Spleen (tissue), 13 donors: ENCODE measurements at places on chromosomes 3 and 15. TPM values are rescaled to one million over a fixed set of nuclear protein-coding genes. Genes with fewer than 3 reads are reported as not detected.
A peak's percentile ranks its signal among the peaks of the same experiment; 100 is the strongest.

GRCh38 chr3:156626104-156626503 is 48.3 kb upstream of the TIPARP start:
- DNase-seq, result no peak
- no peaks in the 10 kb centered on the region for H3K36me3 ChIP-seq
- no peaks in the 10 kb centered on the region for H3K27me3 ChIP-seq

Gene UROC1
- not detected for total RNA-seq

- H3K4me1 ChIP-seq, result no peaks in the 10 kb centered on the region
- no peaks in the 10 kb centered on the region for H3K27me3 ChIP-seq
- no peaks in the 10 kb centered on the region for H3K36me3 ChIP-seq
- DNase-seq, result no peak
- no peak overlapping the region for H3K27ac ChIP-seq
Measured at GRCh38 chr3:167394003-167394402, 13.9 kb upstream of the ZBBX start.

DNA sequence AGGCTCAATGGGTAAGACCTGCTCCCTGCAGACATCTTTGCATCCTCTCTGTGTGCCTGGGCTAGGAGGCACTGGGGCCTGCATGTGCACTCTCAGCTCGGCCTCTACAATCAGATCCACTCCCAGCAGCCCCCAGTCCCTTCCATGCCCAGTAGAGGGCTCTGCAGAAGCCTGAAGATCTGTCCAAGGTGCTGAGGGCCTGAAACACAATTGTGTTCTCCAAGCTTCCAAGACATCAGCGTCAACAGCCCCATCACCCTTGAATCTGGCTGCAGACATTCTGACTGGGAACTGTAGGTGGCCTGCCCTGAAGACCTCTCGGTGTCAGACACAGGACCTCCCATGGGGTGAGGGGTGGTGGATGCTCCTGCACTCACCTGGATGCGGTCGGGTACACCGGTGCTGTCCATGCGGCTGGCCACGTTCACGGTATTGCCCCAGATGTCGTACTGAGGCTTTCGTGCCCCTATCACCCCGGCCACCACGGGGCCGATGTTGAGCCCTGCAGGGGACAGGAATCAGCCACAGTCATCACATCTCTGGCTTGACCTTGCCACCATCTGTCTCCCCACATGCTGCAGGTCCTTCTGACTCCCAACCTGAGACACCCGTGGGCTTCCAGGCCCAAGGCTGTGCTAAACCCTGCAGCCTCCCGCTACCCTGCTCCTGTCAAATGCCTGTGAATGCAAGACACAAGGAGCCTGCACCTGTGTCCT is 84.7 kb downstream of the SEC22A start:
- DNase-seq, result no peak
- no peaks in the 10 kb centered on the region for H3K4me1 ChIP-seq
- H3K36me3 ChIP-seq, result peaks cover 51% of the 10 kb centered on the region
- no peaks in the 10 kb centered on the region for H3K27me3 ChIP-seq
- H3K4me3 ChIP-seq, result no peak overlapping the region

DNA sequence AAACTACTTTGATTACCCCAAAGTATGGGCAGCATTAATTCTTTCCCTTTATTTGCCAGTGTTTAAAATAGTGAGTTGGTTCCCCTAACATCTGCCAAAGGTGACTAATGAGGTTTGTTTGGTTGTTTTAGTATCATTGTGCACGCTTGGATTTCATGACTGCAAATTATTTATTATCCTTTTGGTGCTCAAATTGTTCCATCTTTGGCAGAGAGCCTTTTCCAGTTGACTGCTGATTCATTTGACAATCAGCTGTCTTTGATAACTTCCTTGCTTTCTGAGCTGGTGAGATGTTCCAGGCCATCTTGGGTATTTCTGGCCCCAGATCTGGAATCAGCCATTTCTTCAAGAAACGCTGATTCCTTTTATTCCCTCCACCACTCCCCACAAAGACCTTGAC is 8.9 kb downstream of the DLEC1 start:
- no peak overlapping the region for H3K4me3 ChIP-seq
- H3K27me3 ChIP-seq, result no peaks in the 10 kb centered on the region
- no peak overlapping the region for H3K27ac ChIP-seq

- H3K4me1 ChIP-seq, result peaks cover 18% of the 10 kb centered on the region
- H3K27ac ChIP-seq, result peak overlapping the region; percentile 89
- DNase-seq, result no peak
- no peaks in the 10 kb centered on the region for H3K27me3 ChIP-seq
Measured at GRCh38 chr15:96325541-96326327, 4.8 kb upstream of the NR2F2 start.

DNA sequence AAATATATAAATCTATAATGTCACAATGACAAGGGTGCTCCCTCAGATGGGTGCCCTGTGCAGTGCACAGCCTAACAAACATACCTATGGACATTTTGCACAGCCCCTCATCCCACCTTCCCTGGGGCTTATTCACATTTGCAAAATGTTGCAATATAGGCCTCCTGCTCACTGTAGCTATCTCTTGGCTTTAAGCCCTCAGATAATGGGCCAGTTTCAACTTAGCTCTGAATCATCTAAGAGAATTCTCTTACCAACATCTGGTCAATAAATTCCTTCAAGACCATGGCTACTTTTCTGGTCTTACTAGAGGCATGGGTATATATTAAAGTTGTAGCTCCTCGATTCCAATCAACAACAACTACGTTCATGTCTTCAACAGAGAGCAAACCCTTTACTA is 17.9 kb downstream of the LIPH start:
- H3K4me1 ChIP-seq, result peaks cover 12% of the 10 kb centered on the region
- H3K27ac ChIP-seq, result no peak overlapping the region
- H3K27me3 ChIP-seq, result no peaks in the 10 kb centered on the region
- DNase-seq, result no peak
- no peaks in the 10 kb centered on the region for H3K36me3 ChIP-seq

GRCh38 chr3:53694046-53694445 is 152.2 kb downstream of the CHDH start:
- no peaks in the 10 kb centered on the region for H3K4me1 ChIP-seq
- H3K27me3 ChIP-seq, result peaks cover 5% of the 10 kb centered on the region
- no peak for DNase-seq
- no peaks in the 10 kb centered on the region for H3K36me3 ChIP-seq
- no peak overlapping the region for H3K27ac ChIP-seq
- H3K4me3 ChIP-seq, result no peak overlapping the region

DNA sequence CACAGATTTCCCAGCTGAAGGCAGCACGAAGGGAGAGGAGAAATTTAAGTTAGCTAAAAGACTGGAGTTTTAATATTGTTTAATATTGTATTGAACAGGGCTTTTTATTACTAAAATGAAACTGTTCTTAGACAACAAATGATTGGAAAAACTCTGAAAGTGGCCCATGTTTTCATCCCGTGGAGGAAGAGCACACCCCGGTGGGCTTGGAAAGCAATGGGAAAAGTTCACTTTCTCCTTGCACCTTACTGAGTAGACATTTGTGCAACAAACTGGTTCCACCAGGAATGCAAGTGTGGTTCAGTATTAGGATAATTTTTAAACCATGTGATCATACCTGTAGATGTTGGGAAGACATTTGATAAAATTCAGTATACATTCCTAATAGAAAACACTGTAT is 8.2 kb upstream of the ESYT3 start:
- no peak overlapping the region for H3K4me3 ChIP-seq
- H3K36me3 ChIP-seq, result no peaks in the 10 kb centered on the region
- no peak for DNase-seq
- H3K27me3 ChIP-seq, result no peaks in the 10 kb centered on the region
- H3K27ac ChIP-seq, result no peak overlapping the region

GRCh38 chr3:19881036-19881435 is 53.0 kb downstream of the EFHB start:
- no peak for DNase-seq
- no peaks in the 10 kb centered on the region for H3K27me3 ChIP-seq
- no peak overlapping the region for H3K27ac ChIP-seq
- H3K4me1 ChIP-seq, result no peaks in the 10 kb centered on the region

DNA sequence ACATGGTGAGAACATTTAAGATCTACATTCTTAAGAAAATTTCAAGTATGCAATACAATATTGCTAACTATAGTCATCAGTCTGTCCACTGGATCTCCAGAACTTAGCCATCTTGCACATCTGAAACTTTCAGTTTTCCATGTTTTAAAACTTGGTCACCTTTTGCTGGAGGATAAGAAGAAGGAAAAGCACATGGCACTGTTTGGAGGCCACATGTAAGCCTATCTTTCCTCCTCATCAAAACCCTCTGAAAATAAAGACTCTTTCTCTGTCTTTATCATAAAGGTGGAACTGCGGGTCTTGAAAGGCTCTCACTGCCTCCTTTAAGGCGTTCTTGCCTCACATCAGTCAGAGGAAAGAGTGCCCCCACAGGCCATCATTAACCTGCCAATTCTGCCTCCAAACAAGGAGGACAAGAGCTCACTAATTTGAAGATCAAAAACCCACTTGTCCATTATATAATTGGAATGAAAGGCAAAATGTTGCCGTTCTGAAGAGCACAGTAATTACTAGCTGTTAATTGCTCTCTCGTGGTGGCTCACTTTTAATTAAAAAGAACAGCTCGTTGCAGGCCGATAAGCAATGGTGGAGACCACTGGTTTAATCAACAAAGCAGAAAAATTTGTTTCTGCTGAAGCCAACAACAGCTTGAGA is 157.8 kb downstream of the MECOM start:
- H3K27me3 ChIP-seq, result no peaks in the 10 kb centered on the region
- no peak overlapping the region for H3K27ac ChIP-seq
- no peak for DNase-seq
- H3K4me3 ChIP-seq, result no peak overlapping the region
- H3K4me1 ChIP-seq, result peaks cover 18% of the 10 kb centered on the region

Gene RTP1
- not detected for total RNA-seq

Gene PRR23C
- total RNA-seq, result not detected

Gene PLA2G4F
- not detected for total RNA-seq
